CD4-positive, alpha-beta T cell (primary cell): ENCODE measurements at places on chromosomes 4 and X.
A peak's percentile ranks its signal among the peaks of the same experiment; 100 is the strongest.

- no peak for DNase-seq
Observed at GRCh38 chrX:126820700-126821420, 1.3 kb downstream of the PRR32 start.

- no peak for DNase-seq
Observed at GRCh38 chrX:5399403-5399802, 829.3 kb downstream of the NLGN4X start.

- DNase-seq: no peak
Observed at GRCh38 chr4:76514087-76514486, 79.1 kb downstream of the SHROOM3 start.

GRCh38 chr4:4950561-4951290 lies 68.5 kb downstream of the CYTL1 start:
- no peak for DNase-seq

DNA sequence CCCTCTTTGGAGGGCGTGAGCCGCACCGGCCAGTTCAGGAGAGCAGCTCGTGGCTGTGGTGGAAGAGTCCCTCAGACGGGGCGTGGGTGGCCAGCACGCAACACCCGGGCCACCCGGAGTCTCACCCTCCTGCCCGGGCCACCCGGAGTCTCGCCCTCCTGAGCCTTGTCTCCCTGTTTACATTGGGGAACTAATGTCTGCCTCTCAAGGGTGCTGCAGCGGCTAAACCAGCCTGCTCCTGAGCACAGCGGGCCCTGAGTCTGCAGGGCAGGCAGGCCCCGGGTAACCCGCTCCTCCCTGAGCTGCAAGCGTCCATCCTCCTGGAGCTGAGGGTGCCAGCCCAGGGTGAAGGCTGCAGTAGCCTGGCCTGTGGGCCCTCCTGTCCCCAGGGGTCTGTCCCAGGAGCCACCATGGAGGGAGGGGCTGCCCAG lies 3.0 kb downstream of the PDE6B start:
- no peak for DNase-seq

GRCh38 chrX:136778916-136779315 lies 1.8 kb downstream of the ARHGEF6 start:
- no peak for DNase-seq

DNA sequence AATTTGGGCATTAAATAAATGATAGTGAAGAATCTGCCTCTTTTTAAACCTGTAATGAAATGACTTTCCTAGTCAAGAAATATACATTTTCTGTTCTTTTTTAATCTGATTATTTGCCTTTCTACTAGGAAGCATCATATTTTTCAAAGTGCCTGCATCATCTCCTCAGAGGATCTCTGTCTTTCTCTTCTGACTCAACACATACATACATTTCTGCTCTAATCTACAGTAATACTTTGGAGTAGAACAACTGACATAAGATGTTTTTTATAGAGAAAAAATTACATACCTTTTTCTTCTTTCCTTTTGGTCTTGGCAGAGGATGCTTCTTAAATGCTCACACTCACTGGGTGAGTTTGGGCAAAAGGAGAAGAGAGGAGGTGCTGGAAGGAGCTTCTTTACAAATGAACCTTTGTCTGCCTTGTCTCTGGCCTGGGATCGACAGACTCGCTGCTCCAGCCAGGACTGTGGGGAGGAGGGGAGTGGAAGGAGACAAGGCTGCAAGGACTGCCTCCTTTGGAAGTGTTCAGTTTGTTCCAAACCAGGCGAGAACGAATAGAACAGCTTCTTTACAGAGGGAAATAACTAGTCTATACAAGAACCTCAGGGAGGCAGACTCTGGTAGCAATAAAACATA lies at the start of gene SCRG1:
SCRG1 (minus strand) TSS at position 338 of the 637 bp plus-strand sequence. CDS start 7,702 bp downstream, outside the sequence.
- DNase-seq: no peak

GRCh38 chr4:149825336-149825735 lies 9.7 kb upstream of the IQCM start:
- DNase-seq: no peak

- DNase-seq: no peak
Observed at GRCh38 chr4:38235354-38235753, 275.2 kb downstream of the PTTG2 start.

DNA sequence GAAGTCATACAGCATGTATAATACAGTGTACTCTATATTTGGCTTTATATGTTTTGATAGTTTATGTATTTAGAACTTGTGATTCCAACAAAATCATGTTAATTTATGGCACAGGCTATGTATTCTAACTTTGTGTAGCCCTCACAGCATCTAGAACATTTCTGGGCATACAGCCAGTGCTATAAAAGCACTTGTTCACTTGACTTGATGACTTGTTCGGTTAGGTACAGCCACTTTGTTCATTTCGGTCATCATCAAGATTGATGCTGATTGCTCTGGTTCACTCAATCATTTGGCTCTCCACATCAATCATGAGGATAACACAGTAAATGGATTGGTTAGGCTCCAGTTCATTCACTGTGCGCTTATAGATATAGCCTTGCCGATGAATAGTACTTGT lies 97.6 kb upstream of the IRS4 start:
- no peak for DNase-seq

DNA sequence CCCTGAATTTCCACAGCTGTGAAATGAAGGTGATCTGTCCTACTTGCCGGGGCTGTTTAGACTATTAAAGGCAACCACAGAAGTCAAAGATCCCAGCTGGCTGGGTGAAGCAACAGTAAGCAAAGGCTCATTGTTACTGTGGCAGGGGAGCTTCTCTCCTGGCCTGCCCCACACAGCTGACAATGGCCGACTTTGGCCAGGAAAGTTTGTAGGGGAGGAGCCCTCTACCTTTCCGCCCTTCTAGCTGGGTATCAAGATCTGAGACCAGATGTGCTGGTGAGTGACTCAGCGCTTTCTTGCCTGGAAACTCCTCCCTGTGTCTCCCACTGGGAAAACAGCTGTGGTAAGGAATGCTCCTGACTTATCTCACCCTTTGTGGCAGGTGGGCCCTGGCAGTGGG lies 21.1 kb downstream of the RASSF6 start:
- DNase-seq: no peak

DNA sequence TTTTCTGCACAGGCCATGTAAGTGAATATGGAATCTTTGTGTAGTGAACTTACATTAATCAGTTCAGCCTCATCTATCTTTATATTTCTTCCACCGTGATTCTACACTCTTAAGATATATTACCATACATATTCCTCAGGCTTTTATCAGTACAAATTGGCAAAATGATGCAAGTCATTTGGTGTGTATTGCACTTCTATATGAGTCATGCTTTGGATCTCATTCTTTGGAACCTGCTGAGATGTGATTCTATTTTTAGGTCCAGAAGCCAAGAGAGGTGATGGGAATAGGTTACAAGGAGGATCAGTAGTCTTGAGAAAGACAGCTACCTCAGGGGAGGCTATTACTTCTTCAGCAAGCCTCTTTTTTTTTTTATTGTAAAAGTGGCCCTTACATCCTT lies 204.4 kb downstream of the ZNF330 start:
- DNase-seq: no peak

DNA sequence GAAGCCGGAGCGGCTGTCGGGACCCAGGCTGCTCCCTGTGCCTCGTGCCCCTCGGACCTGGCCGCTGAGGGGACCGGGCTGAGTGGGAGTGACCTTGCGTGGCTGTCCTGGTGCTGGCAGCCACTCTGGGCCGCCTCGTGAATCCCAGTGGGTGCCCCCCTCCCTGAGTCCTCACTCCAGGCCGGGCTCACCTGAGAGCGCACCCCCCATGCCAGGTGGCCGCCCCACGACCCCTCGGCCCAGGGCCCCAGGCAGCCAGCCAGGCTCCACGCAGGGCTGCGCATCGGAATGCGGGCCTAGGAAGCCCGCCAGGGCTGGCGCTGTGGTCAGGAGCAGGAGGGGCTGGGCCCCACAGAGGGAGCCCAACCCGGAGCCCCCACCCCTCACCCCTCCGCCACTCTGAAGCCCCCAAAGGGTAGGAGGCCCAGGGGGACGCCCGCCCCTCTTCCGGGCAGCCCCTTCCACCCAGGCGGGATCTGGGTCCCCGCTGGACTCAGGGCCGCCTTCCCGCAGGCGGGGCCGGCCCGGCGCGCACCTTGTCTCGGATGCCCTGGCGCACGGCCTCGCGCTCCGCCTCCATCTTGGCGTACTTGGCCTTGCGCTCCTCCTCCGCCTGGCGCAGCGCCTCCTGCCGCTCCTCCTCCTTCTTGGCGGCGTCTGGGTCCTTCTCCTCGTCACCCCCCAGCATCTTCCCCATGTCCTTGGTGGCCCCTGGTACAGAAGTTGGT lies 33.9 kb downstream of the CPLX1 start:
- DNase-seq: peak; percentile 20

DNA sequence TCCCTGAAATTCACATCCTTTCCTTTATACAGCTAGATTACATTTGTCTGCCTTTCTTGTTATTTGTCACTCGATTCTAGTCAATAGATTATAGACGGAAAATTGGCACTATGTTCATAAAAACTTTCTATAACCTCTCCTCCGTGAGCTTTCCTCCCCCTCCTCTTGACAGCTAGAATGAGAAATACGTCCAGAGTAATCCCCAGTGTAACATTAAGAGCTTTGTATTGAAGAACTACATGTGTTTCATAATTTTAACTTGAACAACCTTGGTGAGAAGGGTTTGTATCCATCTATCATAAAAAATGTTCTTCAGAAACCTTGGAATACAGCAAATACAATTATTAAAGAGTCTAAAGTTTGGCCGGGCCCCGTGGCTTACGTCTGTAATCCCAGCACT lies 1707.4 kb downstream of the PCDH7 start:
- no peak for DNase-seq

DNA sequence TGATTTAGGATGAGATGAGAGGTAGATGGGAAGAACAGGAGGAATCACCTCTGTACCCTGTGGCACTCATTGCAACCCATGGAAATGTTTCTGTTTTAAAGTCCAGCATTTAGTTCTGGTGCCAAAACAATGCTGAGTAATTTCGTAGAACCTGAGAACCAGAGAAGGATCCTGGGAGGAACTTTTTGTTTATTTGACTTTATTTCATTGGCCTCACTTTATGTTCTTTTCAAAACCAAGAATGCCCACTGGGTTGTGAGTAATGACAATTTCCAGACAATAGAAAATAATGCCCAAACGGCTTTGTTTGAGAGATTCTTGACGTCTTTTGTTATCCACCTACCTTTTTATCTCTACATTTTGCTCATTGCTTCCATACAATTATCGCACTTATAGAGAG lies 111.3 kb downstream of the SHROOM3 start:
- DNase-seq: no peak
